ENCODE measurements at places on chromosomes 13 and 19.

DNA sequence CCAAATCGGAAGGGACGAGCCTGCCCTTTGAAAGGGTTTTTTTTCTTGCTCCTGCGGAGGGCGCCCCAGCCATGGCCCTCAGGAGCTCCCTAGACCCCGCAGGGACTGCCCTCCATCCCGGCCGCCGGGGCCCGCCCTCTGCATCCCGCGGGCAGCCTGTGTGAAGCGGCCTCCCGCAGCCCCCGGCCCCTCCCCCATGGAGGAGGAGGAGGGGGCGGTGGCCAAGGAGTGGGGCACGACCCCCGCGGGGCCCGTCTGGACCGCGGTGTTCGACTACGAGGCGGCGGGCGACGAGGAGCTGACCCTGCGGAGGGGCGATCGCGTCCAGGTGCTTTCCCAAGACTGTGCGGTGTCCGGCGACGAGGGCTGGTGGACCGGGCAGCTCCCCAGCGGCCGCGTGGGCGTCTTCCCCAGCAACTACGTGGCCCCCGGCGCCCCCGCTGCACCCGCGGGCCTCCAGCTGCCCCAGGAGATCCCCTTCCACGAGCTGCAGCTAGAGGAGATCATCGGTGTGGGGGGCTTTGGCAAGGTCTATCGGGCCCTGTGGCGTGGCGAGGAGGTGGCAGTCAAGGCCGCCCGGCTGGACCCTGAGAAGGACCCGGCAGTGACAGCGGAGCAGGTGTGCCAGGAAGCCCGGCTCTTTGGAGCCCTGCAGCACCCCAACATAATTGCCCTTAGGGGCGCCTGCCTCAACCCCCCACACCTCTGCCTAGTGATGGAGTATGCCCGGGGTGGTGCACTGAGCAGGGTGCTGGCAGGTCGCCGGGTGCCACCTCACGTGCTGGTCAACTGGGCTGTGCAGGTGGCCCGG lies 815 bp downstream of the MAP3K10 start:
- no peak for DNase-seq

DNA sequence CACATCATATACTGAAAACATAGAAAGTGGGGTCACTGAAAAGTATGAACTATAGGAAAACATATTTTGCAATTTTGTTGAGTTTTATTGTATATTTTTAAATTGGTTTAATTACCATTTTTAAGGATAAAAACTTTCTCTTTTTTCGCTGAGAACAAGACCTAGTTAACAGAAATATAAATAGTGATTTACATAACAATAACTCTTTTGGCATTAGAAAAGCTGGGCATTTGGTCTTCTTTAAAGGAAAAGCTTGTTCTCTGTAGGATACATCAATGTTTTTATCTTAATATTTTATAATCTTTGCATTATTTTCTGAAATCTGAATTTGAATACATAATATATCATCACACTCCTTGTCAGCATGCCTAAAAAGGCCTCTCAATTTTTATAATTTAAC lies 47.4 kb upstream of the MYCBP2 start:
- no peak for DNase-seq

GRCh38 chr19:17420475-17420924 lies 653 bp downstream of the MVB12A start:
- DNase-seq: no peak

GRCh38 chr13:89496478-89496877 lies 1825.3 kb downstream of the SLITRK5 start:
- DNase-seq: no peak

GRCh38 chr19:51784922-51785690 lies 9.9 kb upstream of the FPR3 start:
- no peak for DNase-seq

- DNase-seq: no peak
Measured at GRCh38 chr19:33641956-33642498, 20.3 kb downstream of the CHST8 start.

- no peak for DNase-seq
Measured at GRCh38 chr13:30435911-30436451, 13.7 kb downstream of the UBE2L5 start.

DNA sequence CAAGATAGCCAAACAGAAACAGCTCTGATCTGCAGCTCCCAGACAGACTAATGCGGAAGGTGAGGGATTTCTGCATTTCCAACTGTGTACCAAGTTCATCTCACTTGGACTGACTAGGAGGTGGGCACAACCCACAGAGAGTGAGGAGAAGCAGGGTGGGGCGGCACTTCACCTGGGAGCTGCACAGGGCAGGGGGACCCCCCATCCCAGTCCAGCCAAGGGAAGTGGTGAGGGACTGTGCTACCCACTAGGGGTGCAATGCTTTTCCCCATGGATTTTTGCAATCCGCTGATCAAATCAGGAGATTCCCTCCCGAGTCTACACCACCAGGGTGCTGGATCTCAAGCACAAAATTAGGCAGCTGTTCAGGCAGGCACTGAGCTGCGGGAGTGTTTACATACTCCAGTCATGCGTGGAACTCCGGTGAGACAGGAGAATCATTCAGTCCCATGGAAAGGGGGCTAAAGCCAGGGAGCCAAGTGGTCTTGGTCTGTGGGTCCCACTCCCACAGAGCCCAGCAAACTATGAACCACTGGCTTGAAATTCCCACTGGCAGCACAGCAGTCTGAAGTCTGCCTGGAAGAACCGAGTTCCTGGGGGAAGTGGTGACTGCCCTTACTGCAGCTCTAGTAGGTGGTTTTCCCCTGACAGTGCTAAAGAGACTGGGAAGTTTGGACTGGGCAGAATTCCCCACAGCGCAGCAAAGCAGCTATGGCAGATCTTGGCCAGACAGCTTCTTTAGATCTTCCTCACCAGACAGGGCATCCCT lies 85.1 kb upstream of the UFM1 start:
- no peak for DNase-seq

All from T follicular helper cell (primary cell).